ENCODE measurements at places on chromosomes 4 and X. TPM values are rescaled to one million over a fixed set of nuclear protein-coding genes. Genes with fewer than 3 reads are reported as not detected.
A peak's percentile ranks its signal among the peaks of the same experiment; 100 is the strongest.

COX7B2 gene
- not detected for total RNA-seq

GRCh38 chrX:27444093-27444908, 18.8 kb downstream of the PPP4R3C start:
- DNase-seq, result peak; percentile 3

- no peak for DNase-seq
These were observed 27.9 kb upstream of the PRPS1 start for GRCh38 chrX:107600366-107600765.

DNA sequence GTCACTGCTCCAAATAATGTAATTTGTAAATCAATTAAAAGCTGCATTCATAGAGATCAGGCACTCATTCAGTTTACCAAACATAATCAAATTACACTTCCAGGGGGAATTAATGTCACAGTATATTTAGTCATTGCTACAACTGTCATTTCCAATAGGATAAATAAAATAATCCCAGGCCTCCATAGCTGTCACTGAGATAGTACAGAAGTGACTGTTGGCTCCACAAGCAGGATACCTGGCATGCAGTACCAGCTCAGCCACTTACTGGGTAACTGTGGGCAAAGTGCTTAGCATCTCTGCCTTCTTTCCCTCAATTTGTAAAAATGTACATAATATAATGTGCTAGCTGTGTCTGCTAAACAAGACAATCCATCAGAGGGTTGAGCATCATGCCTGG, 128.1 kb downstream of the CAMK2D start:
- DNase-seq, result no peak

GRCh38 chr4:127737295-127737694, 7.1 kb downstream of the SLC25A31 start:
- no peak for DNase-seq

DNA sequence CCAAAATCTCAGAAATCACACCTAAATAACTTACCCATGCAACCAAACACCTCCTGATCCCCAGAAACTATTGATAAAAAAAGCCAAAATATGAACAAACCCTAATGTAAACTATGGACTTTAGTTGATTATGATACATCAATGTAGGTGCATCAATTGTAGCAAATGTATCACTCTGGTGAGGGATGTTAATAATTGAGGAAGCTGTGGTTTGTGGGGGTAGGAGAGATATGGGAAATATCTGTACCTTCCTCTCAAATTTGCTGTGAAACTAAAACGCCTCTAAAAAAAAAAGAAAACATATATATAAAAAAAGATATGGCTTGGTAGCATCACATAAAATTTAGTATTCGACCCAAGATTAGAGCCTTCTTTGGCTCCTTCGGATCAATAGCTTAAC, 144.3 kb upstream of the CPEB2 start:
- no peak for DNase-seq

CHM gene
- total RNA-seq, result 25.4 TPM

- DNase-seq, result no peak
These were observed 866.5 kb upstream of the INTU start for GRCh38 chr4:126766241-126766640.
